ENCODE measurements at places on chromosomes 6 and 20.

DNA sequence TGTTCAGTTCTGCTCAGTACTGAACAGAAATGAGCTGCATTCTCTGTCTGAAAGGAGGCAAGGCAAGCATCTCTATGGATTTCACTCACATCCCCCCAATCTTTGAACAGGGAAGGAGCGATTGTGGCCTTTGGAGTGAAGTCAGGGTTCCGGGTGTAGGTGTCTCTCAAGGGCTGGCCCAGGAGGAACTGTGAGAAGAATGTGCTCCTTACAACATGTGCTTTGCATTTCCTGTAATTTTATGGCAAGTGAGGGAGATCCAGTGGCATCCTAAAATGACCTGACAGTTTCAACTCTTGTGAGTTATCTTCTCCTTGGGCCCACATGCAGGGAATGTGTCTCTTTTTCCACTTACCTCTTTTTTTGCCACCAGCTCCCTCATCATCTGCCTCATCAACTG is 63.0 kb upstream of the RIN2 start:
- DNase-seq = no peak

DNA sequence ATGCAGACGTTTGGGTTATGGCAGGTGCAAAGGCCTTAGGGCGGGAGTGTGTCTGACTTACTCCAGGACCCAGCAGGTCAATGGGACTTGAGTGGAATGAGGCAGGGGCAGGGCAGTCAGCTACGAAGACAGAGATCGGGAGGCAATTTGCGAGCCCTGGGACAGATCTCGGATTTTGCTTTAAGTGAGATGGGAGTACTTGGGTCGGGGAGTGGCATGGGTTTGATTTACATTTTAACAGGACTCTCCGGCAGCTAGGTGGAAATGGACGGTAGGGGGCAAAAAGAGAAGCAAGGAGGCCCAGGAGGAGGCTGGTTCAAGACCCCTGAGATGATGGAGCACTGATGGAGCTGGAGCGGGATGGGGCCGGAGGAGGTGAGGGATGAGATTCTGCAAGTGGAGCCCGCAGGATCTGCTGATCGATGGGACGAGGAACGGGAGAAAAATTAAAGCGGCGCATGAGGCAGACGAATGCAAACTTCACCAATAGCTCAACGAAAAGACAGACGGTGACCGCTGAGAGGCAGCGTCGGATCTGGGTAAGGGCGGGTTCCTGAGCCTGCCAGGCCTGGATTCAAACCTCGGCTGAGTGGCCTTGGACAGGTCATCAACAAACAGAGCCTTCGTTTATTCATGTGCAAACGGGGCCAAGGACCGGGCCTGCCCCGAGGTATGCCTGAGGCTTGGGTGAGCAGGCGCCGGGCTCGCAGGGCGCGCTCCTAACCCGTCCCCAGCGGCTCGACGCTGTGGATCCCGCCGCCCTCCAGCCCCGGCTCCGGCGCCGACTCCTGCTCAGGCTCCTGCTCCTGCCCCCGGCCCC is 756 bp upstream of the RBCK1 start:
- DNase-seq = no peak

DNA sequence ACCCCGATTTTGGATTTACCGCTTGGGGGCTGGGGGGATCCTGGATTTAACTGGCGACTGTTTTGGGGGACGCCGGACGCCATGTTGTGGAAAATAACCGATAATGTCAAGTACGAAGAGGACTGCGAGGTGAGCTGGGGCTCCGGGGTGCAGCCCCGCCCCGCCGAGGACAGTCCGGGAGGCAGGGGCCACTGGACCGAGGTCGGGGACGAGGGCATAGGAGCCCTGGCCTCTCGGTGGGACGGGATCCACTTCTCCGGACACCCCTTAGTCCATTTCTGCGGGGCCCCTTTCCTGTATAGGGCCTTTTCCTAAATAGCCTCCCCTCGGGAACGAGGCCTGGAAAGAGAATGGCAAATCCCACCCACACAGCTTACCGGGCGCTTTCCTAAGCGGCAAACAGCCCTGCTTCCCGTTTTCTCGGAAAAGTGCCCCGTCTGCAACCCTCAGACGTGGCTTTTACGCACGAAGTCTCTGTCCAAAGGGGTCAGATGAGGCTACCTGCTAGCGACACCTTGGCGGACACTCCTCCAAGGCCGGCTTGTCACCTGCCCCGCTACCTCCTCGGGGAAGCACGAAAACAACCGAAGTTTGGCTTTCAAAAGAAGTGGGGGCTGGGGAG is 469 bp downstream of the TFAP2C start:
- no peak for DNase-seq

- no peak for DNase-seq
These were observed 91.2 kb upstream of the ADTRP start for GRCh38 chr6:11869672-11870340.

DNA sequence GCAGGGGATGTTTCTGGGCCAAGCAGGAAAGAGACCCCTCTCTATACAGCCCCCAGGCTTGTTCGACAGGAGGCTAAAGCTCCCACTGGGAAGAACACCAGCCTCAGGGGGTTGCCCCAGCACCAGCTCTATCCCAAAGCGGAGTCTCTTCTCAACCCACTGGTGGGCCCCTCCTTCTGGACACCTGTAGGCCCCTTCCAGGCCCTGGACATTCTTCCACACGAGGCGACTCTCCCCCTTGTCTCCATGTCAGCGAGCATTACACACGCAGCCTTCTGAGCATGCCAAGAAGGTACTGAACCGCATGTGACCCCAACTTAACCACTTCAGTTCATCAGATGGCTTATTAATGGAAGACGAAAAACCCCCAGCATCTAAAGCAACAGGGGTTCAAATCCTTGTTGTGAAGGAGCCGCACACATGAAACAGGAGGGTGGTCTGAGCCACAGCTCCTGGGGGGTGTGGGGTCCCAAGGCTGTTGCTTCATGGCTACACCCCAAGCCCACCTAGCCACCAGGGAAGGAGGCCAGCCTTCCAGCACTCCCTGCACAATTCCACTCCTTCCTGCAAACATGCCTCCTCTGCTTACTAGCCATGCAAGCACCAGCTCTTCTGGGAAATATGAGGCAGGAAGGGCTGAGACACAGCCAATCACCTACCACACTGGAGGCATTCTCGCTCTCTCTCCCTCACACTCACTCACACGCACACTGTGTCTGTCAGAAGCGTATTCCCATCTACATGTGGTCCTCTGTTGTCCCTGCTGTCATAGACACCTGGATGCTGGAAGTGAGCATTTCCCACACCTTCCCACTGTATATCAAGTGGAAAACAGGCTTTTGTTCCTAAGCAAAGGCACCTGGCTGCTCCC is 104.5 kb downstream of the NOL4L start:
- DNase-seq = no peak

DNA sequence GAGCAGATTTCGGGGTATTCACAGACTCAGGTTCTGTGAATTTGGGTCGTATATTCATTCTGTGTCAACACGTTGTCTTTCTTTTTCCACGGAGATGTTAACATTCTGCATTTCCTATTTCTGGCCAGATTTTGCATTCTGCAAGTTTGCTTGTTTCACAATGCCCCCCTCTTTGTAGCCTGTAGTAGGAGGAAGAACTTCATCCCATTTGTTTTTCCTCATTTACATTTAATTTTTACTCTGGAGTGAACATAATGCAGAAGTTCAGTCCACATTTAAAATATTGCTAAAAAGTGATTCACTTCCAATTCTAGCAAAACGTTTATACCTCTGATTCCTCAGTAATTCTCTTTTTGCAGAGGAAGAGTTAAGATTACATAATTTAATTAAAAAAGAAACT is 12.9 kb downstream of the TAGAP start:
- no peak for DNase-seq

GRCh38 chr6:72825315-72825911 is 203.5 kb downstream of the KCNQ5 start:
- no peak for DNase-seq

DNA sequence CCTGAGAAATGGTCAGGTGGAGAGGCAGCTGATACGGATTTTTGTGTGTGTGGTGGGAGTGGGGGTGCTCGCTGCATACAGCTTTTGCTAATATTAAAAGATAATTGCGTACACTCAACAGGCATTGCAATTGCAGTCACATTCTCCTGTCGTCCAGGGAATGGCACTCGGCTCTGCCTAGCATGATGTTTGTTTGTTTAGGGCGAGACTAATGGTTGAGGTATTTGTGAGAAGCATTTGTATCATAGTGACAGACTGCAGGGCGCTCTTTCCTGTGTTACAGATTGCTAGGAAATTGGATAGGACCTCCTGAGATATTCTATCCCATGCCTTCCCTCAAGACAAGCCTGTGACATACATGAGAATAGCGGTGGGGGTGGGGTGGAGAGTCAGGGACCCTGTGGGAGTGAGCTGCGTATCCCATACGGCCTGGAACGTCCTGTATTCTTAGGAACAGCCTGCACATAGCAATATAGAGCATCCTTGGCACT is 207.4 kb downstream of the SOX4 start:
- no peak for DNase-seq

GRCh38 chr6:36873612-36874442 is 776 bp downstream of the PPIL1 start:
- no peak for DNase-seq

GRCh38 chr20:21389368-21389767 is 8.0 kb downstream of the NKX2-4 start:
- DNase-seq = no peak

DNA sequence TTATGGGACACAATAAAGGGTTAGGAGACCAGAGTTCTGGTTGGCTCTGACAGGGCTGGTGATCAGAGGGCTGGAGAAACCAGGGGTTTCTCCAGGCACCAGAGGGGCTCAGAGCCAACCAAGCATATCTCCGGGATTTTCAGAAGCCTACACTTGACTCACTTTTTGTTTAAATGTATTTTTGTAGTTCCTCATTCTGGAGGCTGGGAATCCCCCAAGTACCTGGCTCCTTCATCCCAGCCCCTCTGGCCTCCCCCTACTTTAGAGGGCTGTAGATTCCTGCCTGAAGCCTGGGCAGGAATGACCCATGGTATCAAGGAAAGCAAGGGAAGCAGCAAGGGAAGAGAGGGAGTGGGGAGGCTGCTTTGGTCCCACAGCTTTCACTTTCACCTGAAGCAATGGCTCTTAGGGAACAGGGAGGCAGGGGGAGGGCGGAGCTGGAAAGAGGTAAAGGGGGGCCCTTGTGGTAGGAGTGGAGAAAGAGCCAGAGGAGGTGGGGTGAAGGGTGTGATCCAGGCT is 973 bp downstream of the CD40 start:
- DNase-seq = no peak

GRCh38 chr6:163599136-163599535 is 184.6 kb downstream of the QKI start:
- no peak for DNase-seq

DNA sequence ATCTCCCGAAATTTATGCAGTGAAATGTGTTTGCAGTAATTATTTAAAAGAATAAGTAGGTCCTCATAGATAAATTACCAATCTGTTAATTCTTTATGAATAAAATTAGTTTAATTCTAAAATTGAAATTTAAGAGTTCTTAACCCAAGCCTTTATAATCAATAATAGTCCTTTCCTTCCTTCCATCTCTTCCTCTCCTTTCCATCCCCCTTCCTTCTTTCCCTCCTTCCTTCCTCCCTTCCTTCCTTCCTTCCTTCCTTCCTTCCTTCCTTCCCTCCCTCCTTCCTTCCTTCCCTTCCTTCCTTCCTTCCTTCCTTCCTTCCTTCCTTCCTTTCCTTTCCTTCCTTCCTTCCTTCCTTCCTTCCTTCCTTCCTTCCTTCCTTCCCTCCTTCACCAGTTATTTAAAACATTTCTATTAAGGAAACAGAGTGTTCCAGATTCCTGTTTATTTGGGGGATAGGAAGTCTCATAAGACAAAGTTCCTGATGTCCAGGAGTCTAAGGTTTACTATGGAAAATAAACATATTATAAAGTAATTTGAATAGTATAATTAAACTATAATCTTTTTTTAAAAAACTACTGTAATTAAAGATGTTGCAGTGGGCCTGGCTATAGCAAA is 285.3 kb upstream of the NOX3 start:
- DNase-seq = no peak

GRCh38 chr6:158157064-158157764 is 10.8 kb downstream of the SERAC1 start:
- no peak for DNase-seq

DNA sequence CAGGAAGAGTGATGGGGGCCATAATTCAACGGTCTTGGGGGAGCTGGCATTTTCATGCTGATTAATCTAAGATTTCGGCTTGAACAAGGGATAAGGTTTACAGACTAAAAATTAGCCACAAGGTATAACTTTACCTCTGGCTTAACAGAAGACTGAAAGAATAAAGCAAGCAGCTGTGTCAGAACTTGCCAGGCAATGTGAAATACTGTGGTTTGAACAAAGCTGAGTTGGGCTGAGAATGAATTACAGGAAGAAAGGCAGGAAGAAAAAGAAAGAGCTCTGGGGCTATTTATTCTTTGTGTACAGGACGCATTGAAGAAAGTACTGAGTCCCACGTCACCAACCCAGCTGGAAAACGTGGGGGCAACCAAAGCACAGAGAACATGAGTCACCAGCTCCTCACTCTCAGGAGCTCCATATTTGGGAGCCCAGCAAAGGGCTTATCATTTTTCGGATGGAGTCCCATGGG is 121.5 kb upstream of the NEDD9 start:
- no peak for DNase-seq

GRCh38 chr20:8175741-8176675 is 43.9 kb downstream of the PLCB1 start:
- DNase-seq = no peak

DNA sequence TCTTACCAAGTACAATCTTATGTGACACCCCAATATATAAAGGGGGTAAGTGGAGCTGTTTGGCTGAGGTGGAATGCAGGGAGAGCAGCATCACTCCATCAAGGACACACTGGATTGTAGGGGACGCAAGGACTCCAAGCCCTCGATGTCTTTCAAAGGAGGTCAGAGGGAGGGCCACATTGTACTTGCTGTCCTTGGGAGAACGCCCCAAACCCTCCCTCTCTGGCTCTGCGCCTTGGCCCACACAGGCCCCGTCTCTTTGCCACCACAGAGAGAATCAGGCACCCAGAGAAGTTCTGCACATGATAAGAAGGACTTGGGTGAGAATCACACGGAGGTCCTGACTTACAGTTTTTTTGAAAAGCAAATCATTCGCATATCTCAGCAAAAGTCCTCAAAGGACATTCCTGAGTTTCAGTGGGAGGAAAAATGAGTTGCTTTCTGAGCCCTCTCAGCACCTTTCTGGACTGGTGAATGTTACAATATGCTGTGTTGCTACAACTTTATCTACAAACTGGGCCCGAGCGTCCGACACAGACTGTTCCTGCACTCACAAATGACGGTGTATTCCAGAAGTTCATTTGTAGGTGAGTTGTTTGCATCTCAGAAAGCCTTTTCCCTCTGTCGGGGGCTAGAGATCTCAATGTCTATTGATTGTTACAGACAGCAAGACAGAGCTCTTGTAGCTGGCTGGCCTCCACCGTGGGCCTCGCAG is 92.5 kb upstream of the AKAP12 start:
- no peak for DNase-seq

DNA sequence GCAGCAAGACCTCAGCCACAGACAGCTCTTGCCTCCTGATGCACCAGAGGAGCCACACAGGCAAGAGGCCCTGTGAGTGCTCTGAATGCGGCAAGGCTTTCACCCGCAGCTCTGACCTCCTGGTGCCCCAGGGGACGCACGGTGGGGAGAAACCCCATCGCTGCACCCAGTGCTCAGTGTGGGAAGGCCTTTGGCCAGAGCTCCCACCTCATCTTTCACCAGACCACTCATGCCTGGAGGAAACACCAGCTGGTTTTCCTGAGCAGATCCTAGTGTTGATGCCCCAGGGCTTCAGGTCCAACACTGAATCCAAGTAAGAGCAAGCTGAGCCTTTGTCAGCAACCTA is 37.0 kb upstream of the XRN2 start:
- no peak for DNase-seq

- no peak for DNase-seq
These were observed 131.6 kb upstream of the SOX4 start for GRCh38 chr6:21461844-21462518.
